ENCODE measurements at places on chromosomes 11 and 22. TPM values are rescaled to one million over a fixed set of nuclear protein-coding genes. Genes with fewer than 3 reads are reported as not detected.

The MMP8 gene
- total RNA-seq, result not detected

The BIK gene
- total RNA-seq, result 0.97 TPM

The NDUFA6 gene
- 54.9 TPM for total RNA-seq

The SLC22A25 gene
- not detected for total RNA-seq

The SGSM1 gene
- total RNA-seq, result 2.4 TPM

The USP2 gene
- 1.5 TPM for total RNA-seq

The TMPRSS13 gene
- total RNA-seq, result 1.8 TPM

The ALDH3B2 gene
- 0.72 TPM for total RNA-seq

The ARHGAP8 gene
- 0.80 TPM for total RNA-seq

The XKR3 gene
- total RNA-seq, result not detected

The C11orf87 gene
- 0.46 TPM for total RNA-seq

DNA sequence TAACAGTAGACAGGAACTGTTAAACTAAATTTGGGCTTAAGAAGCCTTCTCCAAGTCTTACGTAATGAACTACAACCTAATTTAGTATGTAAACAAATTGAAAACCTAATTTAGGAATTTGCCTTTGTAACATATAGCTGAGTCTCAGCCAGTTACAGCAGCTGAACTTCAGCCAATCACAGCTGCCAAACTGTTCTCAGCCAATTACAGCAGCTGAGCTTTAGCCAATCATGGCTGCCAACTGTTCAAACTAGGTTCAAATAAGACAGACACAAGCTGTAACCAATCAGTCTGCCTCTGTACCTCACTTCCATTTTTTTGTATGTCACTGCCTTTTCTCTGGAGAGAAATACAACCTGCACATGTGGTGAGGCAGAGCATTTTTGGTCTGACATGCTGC, 95.0 kb upstream of the CD44 start:
- DNase-seq, result no peak
- H3K27ac ChIP-seq, result no peak overlapping the region
- H3K27me3 ChIP-seq, result peaks cover 5% of the 10 kb centered on the region
- H3K4me3 ChIP-seq, result no peak overlapping the region

DNA sequence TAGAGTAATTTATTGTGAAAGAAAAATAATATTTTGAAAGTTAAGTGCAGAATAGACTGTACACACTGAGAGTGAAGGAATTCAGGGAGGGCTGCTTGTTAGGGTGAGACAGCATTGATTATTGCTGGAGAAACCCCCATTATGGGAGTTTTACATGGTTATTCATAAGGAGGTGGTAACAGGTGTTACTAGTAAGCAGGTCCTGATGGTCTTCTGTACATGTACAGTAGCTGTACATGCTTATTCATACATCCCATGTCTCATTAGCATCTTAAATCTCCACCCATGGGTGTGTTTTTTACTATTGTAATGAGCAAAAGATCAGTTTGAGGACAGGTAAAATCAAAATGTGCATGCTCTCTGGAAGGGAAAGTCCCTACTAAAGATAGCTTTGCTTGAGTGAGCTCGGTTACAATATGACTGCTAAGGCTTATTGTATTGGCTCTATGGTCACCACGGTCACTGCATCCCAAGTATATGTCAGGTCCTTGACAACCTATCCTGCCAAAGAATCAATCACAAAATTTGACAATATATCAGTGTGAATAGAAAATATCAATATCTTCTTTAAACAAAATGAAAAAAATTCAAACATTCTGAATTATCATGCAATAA, 6.2 kb downstream of the KDM4F start:
- H3K36me3 ChIP-seq, result peaks cover 6% of the 10 kb centered on the region
- no peak overlapping the region for H3K4me3 ChIP-seq
- peaks cover 7% of the 10 kb centered on the region for H3K4me1 ChIP-seq
- H3K27ac ChIP-seq, result no peak overlapping the region
- no peak for DNase-seq
- H3K27me3 ChIP-seq, result no peaks in the 10 kb centered on the region

- H3K4me3 ChIP-seq, result no peak overlapping the region
- H3K27ac ChIP-seq, result no peak overlapping the region
- no peak for DNase-seq
- peaks cover 2% of the 10 kb centered on the region for H3K4me1 ChIP-seq
- H3K27me3 ChIP-seq, result peaks cover 3% of the 10 kb centered on the region
- peaks cover 8% of the 10 kb centered on the region for H3K36me3 ChIP-seq
Observed at GRCh38 chr22:28949788-28950187, 66.4 kb downstream of the ZNRF3 start.

GRCh38 chr11:122882857-122883645, 492 bp downstream of the JHY start:
- no peaks in the 10 kb centered on the region for H3K36me3 ChIP-seq
- H3K27me3 ChIP-seq, result peaks cover 5% of the 10 kb centered on the region
- peaks cover 19% of the 10 kb centered on the region for H3K4me1 ChIP-seq

- no peaks in the 10 kb centered on the region for H3K4me1 ChIP-seq
- DNase-seq, result no peak
- H3K27me3 ChIP-seq, result peaks cover 1% of the 10 kb centered on the region
- no peak overlapping the region for H3K4me3 ChIP-seq
- no peak overlapping the region for H3K27ac ChIP-seq
Observed at GRCh38 chr11:118838905-118839553, 44.7 kb upstream of the CXCR5 start.

DNA sequence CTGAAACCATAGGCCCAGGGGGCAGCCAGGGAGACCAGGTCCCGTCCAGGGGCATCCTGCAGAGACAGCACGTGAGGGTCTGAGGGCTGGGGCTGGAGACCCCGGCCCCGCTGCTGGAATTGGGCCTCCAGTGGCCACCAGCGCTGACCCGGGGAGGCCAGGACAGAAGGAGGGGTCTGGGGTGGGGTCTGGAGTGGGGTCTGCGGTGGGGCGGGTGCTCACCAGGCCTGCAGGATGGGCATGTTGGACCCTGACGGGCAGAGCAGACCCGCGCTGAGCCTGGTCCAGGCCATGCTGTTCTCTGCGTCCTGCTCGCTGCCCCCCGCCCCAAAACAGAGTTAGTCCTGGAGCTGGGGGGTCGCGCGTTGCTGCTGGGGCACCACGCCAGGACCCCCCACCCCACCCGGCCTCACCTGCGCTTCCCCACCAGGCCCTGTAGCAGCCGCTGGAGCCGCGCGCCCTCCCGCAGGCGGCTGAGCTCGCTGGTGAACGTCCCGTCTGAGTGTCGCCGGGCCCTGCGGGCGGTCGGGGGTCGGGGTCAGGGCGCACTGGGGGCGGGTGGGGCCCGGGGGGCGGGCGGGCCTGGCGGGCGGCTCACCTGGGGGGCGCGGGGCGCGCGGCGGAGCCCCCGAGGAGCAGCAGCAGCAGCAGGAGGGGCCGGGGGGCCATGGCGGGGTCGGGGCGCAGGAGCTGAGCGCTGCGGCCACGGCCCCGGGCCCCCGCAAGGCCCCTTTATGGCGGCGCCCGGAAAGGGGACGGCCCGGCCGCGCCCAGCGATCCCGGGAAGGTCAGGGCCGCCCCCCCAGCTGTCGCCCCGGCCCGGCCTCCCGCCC, at the start of gene SCT:
Gene SCT, minus strand, starts transcription at position 707 of the 833 bp plus-strand sequence. Its CDS starts 38 bp downstream, at position 669.
- H3K27ac ChIP-seq, result peak within 1 kb of the TSS; percentile 70
- H3K4me1 ChIP-seq, result peaks cover 8% of the 10 kb centered on the region
- no peak for DNase-seq
- H3K36me3 ChIP-seq, result peaks cover 12% of the 10 kb centered on the region

GRCh38 chr22:44711241-44711560, 9.2 kb downstream of the PRR5 start:
- no peaks in the 10 kb centered on the region for H3K36me3 ChIP-seq
- no peak for DNase-seq
- H3K27ac ChIP-seq, result no peak overlapping the region
- no peak overlapping the region for H3K4me3 ChIP-seq
- H3K27me3 ChIP-seq, result no peaks in the 10 kb centered on the region

- H3K4me3 ChIP-seq, result no peak overlapping the region
- no peak for DNase-seq
- H3K4me1 ChIP-seq, result peaks cover 5% of the 10 kb centered on the region
- H3K27me3 ChIP-seq, result peaks cover 2% of the 10 kb centered on the region
- H3K27ac ChIP-seq, result no peak overlapping the region
Observed at GRCh38 chr11:45761659-45762058, 43.3 kb upstream of the SLC35C1 start.

- no peak overlapping the region for H3K4me3 ChIP-seq
- H3K27me3 ChIP-seq, result peaks cover 8% of the 10 kb centered on the region
- H3K4me1 ChIP-seq, result peaks cover 23% of the 10 kb centered on the region
- DNase-seq, result no peak
- H3K36me3 ChIP-seq, result peaks cover 24% of the 10 kb centered on the region
- no peak overlapping the region for H3K27ac ChIP-seq
Observed at GRCh38 chr11:8730697-8731020, 48.1 kb downstream of the RPL27A start.

DNA sequence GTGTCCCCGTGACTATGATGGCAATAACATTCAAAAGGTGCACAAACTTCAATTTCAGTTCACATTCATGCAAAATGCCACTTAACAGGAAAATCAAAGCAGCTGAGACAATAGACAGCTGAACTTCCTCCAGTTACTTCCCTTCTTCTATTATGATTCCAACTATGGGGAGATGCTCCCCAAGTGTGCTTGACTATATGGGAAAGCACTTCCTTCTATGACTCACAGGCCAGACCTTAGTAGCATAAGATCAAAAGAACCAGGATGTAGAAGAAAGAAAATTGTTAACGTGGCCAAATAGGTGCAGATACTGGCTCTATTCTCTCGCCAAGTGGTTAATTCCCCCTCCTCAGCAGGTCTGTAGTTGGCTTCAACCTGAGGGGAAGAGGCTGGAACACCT, 7.8 kb upstream of the FAT3 start:
- H3K4me3 ChIP-seq, result no peak overlapping the region
- H3K27me3 ChIP-seq, result peaks cover 2% of the 10 kb centered on the region
- H3K36me3 ChIP-seq, result no peaks in the 10 kb centered on the region
- H3K4me1 ChIP-seq, result peaks cover 18% of the 10 kb centered on the region
- no peak overlapping the region for H3K27ac ChIP-seq
- no peak for DNase-seq

- H3K4me3 ChIP-seq, result peak overlapping the region; percentile 97
- peaks cover 29% of the 10 kb centered on the region for H3K27me3 ChIP-seq
- peaks cover 7% of the 10 kb centered on the region for H3K36me3 ChIP-seq
- peak overlapping the region; percentile 92 for H3K27ac ChIP-seq
- no peak for DNase-seq
Observed at GRCh38 chr11:76236092-76236999, 30.0 kb upstream of the WNT11 start.

DNA sequence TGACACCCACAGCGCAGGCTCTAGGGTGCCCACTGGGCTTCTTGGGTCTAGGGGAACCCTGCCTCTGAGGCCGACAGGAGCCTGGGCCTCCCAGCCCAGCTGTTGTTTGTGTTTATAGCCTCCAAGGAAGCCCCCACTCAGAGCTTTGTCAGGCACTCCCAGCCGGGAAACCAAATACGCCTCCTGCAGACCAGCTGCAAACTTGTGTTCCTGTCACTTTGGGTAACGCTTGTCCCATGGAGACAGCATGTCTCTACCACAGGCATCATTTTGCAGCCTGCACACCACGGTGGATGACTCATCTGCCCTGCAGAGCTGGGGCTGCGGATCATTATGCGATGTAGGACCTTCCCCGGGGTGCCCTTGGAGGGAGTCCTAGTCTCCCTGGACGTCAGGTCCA, 40.6 kb upstream of the CRYBB3 start:
- peaks cover 5% of the 10 kb centered on the region for H3K27me3 ChIP-seq
- H3K4me1 ChIP-seq, result no peaks in the 10 kb centered on the region
- H3K4me3 ChIP-seq, result no peak overlapping the region

DNA sequence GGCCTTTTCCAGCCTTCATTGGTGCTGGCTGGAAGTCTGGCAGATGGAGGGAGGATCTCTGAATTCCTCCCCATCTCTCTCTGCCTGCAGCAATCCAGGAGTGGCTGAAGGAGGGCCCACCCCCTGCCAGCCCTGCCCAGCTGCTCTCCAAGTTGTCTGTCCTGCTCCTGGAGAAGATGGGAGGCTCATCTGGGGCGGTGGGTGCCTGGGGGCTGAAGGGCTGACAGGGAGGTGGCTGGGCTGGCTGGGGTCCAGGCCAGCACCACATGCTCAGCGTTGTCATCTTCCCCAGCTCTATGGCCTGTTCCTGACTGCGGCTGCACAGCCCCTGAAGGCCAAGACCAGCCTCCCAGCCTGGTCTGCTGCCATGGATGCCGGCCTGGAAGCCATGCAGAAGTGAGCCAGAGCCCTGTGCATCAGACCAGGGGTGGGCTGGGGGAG, 12.2 kb downstream of the TKFC start:
- peaks cover 7% of the 10 kb centered on the region for H3K27me3 ChIP-seq
- H3K27ac ChIP-seq, result no peak overlapping the region
- peaks cover 28% of the 10 kb centered on the region for H3K36me3 ChIP-seq

- H3K4me1 ChIP-seq, result peaks cover 13% of the 10 kb centered on the region
- no peak overlapping the region for H3K4me3 ChIP-seq
- no peaks in the 10 kb centered on the region for H3K36me3 ChIP-seq
- DNase-seq, result no peak
- no peak overlapping the region for H3K27ac ChIP-seq
- H3K27me3 ChIP-seq, result no peaks in the 10 kb centered on the region
Observed at GRCh38 chr11:131672191-131672590, 301.8 kb downstream of the NTM start.

GRCh38 chr11:76380159-76380976, 564 bp downstream of the THAP12 start:
- peak overlapping the region; percentile 99 for H3K4me3 ChIP-seq
- peaks cover 9% of the 10 kb centered on the region for H3K27me3 ChIP-seq
- no peak for DNase-seq
